Activated T-helper 1 cell treated with anti-CD3 and anti-CD28 coated beads, Interleukin-12 subunit alpha, Interleukin-12 subunit beta, Interleukin-2, Interleukin-4 antibody, amounts not matched to agents 30 ng/mL and 10 ng/mL and 1 ng/mL, durations not matched to agents 14 hours and 24 hours and 36 hours (primary cell): ENCODE measurements at places on chromosomes 11 and 22. TPM values are rescaled to one million over a fixed set of nuclear protein-coding genes. Genes with fewer than 3 reads are reported as not detected.

GRCh38 chr11:62133328-62134065 lies 9.7 kb downstream of the INCENP start:
- DNase-seq = no peak

The XKR3 gene
- total RNA-seq = not detected in 2 replicates

DNA sequence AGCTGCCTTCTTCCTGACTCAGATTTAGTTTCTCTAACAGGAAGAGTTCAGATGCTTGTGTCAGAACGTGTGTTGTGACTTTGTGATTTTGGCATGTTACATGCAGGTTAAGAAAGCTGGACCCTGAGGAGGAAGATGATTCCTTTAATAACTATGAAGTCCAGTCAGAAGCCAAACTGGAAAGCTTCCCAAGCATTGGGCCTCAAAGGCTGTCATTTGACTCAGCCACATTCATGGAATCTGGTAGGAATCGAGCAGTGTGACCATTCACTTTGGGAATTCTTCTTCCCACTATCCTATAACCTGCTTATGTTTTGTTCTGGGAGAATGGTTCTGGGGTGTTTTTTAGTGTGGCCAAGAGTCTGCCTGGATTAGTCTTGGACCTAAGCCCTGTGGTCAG lies 48.0 kb downstream of the CABIN1 start:
- no peak for DNase-seq

DNA sequence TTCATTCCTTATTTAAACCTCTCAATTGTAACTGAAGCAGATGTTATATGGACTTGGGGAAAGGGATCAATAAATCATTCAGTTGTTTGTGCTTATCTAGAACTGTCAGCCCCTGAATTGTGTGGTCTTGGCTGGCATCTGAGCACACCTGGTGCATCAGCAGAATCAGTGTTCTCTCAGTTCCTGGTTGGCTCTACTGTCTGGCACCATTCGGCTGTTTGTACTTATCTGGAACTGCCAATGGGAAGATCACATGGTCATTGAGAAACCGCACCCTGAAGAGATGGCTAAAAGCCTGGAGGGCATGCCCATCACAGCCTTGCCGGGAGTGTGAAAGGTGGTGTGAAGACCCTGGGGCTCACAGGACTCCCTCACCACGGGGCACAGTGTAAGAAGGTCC lies 37.1 kb upstream of the EHF start:
- DNase-seq = no peak

- no peak for DNase-seq
Observed at GRCh38 chr11:122848186-122848585, 9.9 kb downstream of the CRTAM start.

DNA sequence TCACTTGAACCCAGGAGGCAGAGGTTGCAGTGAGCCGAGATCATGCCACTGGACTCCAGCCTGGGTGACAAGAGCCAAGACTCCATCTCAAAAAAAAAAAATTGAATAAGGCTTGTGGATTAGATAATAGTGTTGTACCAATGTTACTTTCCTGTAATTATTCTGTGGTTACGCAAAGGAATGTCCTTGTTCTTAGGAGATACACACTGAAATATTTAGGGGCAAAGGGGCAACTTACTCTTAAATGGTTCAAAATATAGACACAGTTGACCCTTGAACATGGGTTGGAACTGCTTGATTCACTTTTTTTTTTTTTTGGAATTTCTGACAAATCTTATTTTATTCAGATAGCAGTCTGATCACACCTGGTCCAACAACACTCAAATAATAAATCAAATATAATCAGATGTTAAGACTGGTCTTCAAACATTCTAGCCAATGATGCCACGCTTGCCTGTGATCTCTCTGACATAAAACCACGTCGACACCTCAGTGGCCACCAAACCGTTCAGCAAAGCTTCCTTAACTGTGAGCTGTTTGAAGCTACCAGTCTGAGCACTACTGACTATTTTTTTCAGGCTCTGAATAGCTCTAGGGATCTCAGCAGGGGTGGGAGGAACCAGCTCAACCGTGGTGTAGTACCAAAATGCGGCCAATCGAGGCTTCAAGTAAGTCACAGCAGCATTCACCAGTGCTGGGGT lies 710 bp downstream of the ATP5MGL start:
- no peak for DNase-seq

The P2RX6 gene
- total RNA-seq = 0.18 and 0.22 TPM in 2 replicates

The NEFH gene
- total RNA-seq = 8.4 TPM in 2 replicates

- DNase-seq = no peak
Observed at GRCh38 chr11:121337078-121337477, 44.5 kb downstream of the SC5D start.

GRCh38 chr11:120182790-120183491 lies 27.9 kb upstream of the OAF start:
- DNase-seq = no peak

The PHRF1 gene
- 58.6 and 59.8 TPM in 2 replicates for total RNA-seq

DNA sequence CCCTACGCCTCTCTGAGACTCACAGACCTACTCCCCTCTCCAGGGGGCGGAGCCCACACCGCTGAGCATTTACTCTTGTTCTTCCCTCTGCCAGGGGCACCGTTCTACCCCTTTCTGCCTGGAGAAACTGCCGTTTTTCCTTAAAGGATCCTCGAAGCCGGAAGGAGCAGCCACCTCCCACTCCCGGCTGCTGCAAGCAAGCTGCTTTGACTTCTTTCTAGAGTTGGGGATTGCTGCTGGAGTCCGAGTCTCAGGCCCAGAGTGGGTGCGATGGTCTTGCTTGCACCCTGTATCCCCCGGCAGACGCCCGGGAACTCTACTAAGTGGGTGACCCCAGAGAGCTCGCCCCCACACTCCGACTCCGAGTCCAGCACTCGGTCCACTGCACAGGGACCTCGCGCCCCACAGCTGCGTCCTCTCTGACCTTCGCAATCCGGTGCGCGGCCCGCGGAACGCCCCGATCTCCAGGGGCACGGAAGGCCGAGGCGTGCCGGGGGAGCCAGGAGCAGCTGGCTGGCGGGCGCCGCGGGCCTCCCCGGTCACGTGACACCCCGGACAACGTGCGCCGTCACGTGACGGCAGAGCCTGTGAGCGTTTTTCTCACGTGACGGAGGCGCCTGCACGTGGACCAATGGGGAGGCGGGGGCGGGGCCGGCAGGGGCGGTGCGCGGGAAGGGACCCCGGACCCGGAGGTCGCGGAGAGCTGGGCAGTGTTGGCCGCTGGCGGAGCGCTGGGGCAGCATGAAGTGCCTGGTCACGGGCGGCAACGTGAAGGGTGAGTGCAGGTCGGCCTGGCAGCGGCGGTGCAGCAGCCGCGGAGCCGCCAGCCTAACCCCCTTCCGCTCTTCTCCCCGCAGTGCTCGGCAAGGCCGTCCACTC lies at the start of gene RAD9A:
Gene RAD9A (plus strand): TSS at position 683 of the 879 bp plus-strand sequence. CDS start 59 bp downstream, at position 742.
- DNase-seq = peak; percentile 89

DNA sequence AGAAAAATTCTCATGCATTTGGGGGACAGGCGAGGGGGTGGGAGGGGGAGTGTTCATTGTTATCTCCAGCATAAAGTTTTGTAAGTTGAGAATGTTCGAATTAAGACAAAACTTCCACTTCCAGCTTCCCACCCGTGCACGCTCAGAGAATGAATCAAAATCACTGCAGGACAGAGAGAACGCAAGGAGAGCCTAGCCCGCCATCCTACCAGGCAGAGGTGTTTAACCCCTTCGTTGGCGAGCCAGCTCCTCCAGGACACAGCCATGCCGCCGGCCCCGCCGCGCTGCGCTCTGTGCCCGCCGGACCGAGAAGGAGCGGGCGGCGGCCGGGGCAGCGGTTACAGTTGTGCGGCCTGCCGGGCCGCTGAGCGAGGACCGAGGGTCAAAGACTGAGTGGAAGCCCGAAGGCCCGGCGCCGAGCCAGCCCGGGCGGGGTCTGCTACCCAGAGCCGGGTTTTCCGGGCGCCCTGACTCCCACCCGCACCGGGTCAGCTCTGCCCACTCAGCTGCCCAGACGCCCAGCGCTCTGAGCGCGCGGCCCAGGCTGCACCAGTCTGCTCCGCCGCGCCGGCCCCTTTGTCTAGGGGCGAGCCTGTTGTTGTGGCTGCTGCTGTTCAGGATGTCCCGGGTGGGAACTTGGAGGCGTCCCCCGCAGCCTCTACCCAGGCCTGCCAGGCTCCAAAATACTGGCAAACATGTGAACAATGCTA lies at the start of gene NOX4:
Gene NOX4 (minus strand): TSS at position 395 of the 710 bp plus-strand sequence. CDS start 129 bp downstream, at position 266.
- no peak for DNase-seq

DNA sequence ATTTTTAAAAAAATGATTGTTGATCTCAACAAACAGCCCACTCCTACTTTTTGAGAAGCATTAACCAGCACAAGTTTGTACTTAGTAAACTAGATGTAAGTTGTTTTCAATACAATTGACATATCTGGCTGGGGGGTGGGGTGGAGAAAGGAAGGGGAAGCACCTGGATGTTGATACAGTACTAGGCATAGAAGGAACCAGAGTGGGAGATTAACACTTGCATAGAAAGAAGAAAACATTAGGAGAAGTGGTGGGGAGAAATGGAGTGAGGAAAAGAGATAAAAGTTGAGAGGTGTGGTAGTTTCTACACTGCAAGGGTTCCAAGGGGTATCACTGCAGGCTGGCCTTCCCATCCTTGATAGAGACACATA lies 10.6 kb upstream of the GAB2 start:
- DNase-seq = no peak

- DNase-seq = no peak
Observed at GRCh38 chr11:36390963-36391471, 94.9 kb downstream of the PRR5L start.

DNA sequence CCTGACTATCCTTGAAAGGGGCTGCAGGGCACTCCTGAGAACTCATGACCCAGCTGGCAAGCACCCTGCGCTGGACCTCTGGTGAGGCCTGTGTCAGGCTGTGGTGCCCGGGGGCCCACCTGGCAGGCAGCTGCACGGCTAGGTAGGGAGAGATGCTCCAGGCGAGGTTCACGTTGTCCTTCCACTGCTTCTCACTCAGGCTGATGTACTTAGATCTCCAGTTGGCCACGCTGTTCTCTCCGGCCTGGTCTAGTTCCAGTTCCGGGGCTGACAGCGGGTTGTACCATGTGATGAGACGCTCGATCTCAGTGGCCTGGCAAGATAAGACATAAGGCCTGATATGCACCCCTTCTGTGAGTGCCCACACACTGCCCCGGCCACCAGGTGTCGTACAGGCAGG lies 44.7 kb upstream of the SERPIND1 start:
- no peak for DNase-seq

DNA sequence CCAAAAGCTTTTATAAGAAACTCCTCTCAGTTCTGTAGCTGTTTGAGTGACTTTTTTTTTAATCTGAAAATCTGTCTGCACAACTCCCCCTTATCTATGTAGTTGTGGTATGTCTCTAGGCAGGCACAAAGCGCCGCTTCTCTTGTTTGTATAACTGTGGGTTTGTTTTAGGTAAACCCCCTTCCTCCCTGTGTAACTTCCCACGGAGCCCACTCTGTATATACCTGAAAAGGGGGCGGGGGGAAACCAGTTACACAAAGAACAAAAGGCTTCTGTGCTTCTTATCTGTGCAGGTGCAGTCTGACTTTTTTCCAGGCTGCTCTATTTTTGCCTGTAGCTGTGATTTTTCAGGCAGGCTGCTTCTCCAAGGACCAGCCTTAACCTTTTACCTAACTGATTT lies 13.2 kb downstream of the OR10AG1 start:
- DNase-seq = no peak
